Activated gamma-delta T cell (primary cell): ENCODE measurements at places on chromosomes 2 and 18.

DNA sequence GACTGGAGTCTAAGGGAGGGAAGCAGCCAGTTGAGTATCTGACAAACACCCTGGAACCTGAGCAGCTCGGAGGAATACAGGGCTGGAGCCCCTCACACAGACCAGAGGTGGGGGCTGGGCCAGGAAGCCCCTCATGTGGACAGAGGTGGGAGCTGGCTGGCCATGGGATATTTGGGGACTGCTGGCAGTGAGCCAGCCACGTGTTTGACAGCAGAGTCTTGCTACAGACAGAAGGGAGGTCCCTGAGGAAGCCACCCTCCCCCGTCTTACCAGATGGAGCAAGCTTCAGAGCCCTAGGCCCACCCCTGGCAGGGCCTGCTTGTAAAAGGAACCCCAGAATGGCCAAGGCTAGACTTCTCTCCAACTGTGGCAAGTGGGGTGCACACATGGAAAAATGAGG, 3.6 kb upstream of the MTERF4 start:
- DNase-seq: no peak

GRCh38 chr2:230124757-230125431, 56.2 kb upstream of the SLC16A14 start:
- DNase-seq: no peak

DNA sequence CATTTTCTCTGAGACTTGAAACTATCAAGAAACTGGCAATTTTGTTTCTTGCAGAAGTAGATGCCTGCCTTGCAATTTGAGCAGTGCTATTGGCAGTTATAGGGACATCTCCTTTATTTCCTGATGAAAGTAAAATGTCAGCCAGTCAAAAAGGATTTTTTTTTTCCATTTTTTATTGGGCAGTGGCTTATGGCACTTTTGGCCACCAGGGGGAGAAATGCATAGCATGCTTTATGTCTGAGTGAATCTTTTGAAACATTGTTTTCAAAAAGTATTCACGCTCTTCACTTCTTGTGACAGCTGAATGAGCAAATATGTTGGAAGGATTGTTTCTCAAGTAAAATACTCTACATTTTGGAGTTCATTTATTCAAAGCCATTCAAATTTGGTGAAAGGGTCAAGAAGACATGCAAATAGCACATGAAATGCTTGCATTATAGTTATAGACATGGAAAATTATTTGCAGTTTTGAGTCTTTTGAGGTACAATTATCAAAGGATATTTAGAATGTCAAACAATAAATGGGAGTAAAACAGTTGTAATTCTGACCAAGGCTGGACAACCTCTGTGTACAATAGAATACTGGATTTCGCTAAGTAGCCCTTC, 491.0 kb downstream of the CDH2 start:
- DNase-seq: no peak

DNA sequence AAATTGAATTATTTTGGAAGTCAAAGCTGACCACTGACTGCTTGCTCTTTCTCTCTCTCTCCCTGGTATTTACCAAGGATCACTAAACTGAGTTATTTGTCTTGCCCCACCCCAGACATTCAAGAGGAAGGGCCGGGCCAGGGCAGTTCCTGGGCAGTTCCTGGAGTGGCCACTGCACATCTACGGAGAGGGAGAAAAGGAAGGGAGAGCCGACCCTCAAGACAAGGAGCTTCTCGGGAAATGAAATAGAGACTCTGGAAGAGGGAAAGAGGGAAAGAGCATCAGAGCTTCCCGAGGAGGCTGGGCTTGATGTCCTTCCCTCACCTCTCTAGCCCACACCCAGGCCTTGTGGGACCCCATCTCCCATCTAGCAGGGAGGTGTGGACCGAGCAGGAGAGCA, 83.1 kb downstream of the SEPTIN10 start:
- no peak for DNase-seq

DNA sequence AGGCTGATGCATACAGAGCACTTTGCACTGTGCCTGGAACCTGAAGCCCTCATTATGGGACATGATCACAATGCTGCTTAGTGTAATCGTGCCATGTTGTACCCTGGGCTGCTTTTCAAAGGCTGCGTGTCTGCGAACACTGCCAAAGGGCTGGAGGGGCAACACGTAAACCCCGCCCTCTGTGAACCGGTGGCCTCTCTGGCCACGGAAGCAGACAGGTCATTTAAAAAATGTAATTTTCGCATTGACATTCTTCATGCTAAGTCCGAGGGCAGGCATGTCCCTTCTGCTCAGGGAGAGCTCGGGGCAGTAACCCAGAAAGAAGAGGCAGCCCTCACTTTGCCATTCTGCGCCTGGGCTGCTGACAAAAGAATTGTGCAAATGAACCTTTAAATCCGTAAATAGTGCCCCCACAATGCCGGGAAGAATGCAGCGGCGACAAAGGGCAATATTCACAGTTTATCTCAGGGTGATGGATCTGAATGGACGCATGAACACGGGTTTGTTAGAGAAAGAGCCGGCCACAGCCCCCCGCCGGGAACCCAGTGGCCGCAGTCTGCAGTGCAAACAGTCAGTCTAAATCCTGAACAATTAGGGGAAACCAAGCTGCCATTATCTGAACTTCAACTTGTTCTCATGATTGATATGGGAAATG, 226.1 kb downstream of the MYCN start:
- DNase-seq: no peak

DNA sequence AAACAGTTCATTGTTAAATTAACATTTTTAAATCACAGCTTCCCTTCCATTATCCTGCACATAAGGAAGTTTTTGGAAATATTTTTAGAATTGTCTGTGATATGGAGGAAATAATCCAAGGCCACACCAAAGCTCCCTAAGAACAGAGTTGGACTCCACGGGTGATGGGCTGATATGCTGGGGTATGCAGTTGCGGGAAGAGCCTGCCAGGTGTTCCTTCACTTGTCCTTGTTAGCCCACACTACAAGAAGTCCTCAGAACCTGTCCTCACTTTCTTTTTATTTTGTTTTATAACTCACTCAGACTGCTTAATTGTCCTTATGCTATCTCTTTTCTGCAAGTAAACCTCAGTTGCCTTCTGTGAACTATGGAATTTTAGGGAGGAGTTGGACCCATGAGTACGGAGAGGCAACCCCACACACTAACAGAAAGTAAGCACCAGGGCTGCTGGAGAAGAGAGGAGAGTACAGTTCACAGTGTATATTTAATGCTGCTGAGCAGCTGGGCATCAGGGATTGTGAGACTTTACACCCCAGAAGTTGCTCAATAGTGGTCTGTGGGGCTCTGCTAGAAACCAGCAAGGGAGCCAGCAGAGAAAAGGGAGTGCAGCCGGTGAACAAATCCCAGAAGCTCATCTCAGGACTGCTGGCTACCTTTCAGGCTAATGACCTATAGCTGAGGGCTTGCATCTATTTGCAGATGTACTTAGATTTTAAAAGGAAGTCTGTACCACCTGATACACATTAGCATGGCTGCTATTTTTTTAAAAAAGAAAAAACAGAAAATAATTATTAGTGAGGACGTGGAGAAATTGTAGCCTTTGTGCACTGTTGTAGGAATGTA, 280.1 kb upstream of the STON1 start:
- no peak for DNase-seq

GRCh38 chr2:33062665-33063250, 116.0 kb downstream of the LTBP1 start:
- no peak for DNase-seq

DNA sequence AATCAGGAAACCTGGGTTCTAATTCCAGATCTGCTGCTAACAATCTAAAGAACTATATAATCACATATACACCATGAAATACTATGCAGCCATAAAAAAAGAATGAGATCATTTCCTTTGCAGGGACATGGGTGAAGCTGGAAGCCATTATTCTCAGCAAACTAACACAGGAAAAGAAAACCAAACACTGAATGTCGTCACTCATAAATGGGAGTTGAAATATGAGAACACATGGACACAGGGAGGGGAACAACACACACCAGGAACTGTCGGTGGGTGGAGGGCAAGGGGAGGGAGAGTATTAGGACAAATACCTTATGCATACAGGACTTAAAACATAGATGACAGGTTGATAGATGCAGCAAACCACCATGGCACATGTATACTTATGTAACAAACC, 33.2 kb downstream of the CDH2 start:
- DNase-seq: no peak

DNA sequence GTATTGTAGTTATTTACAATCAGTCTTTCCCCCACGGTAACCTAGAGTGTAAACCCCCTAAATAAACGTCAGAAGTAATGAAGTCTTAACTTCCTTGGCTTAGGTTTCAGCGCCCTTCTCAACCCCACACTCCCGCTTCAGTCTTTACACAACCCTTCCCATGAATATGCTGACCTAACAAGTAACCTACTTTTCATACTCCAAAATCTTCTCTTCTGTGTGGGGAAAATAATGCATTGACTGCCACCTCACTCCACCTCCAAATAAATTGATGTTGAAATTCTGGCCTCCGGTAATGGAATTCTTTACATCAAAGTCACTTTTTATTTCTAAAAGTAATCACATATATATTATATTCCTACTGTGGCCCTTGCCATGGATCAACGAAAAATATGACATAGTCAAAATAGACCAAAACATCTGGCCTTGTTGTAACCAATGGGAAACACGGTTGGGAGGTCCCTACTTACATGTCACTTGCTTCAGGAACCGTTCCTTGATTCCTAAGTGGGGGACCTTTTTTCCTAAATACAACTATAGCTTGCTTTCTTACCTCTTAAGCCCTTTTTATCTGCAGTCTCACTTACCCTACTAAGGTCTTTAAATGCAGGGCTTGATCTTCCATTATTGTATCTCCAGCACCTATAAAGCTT, 961 bp downstream of the GEN1 start:
- no peak for DNase-seq

- DNase-seq: no peak
These were observed 22.3 kb upstream of the CAVIN2 start for GRCh38 chr2:191869178-191869577.

DNA sequence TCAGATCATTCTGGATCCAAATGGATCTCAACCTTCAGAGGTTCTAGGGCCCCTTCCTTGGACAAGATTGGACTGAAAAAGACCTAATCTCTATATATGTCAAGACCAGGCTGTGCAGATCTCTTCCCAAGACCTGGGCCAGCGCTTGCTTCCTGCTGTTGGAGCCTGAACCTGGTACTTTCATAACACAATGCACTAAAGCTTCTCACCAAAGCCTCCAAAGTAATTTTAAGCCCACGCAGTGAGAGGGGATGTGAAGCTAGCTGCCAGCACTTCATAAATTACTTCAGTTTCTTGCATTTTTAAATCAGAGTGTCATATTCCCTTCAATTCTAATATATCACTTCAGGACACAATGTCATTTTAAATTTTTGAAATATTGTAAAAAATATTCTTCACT, 50.7 kb downstream of the LRRC30 start:
- DNase-seq: no peak

DNA sequence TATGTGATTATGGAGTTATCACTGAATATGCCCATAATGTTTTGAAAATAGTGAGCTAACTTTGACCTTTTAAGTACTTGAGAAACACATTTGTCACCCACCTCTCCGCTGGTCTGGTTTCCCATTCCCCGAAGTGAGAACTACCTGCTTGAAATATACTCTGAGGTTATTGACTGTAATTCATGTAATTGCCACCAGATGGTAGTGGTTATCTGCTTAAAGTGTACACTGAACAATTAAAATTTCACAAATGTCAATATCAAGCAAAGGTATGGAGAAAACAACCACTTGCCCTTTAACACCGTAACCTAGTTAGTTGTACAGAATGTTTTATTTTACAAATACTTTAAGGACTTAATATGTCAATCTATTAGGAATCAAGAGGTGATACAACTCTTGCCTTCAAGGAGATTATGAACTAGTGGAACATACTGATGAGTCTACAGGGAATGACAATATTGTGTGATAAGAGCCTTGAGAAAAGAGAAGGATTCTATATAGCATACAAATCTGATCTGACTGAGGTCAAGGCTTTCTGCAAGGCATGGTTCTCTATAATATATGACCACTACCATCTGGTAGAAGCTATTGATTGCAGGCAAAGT, 316.8 kb upstream of the KCNH7 start:
- no peak for DNase-seq

- DNase-seq: peak; percentile 7
These were observed 3.8 kb downstream of the TGIF1 start for GRCh38 chr18:3453540-3454364.

GRCh38 chr2:115460008-115460407, 1017.6 kb downstream of the DPP10 start:
- DNase-seq: no peak

DNA sequence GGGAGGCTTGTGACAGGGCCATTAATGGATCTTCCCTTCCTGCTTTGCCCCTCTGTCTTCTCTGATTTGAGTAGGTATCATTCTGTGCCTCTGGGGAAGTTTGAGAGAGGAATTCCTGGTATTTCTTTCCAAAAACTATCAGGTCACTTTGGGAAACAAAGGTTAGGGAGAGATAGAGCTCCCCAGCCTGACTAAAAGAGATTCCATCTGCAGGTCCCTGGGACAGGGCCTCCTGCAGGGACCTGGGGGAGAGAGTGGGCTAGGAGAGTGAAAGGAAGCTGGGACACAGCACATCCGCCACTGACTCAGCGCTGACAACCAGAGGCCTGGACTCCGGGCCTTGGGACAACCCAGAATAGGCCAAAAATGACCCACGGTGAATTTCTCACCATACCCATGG, 6.4 kb downstream of the GALNT14 start:
- no peak for DNase-seq

DNA sequence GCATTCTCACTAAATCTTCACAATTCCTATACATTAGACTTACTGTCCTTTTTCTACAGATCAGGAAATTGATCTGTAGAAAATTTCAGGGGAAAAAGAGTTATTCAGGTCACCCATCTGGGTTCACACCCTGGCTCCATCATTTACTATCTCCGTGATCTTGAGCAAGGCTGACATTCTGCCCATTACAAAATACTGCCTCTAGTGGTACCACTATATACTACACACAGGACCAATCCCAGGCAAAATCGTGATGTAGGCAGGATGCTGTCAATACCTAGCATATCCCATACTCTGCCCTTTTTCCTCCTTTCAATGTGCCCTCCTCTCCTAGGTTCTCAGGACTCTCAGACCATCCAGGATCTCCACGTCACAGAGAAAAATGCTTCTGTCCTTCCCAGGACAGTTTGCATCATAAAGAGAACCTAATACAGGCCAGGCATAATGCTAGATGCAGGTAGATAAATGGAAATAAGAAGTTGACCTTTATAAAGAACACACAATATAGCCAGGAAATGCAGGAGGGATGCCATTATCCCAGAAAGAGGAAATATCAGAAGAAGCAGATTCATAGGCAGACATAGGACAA, 101.9 kb downstream of the CDH20 start:
- no peak for DNase-seq

GRCh38 chr2:70891572-70892357, 43.9 kb upstream of the ATP6V1B1 start:
- DNase-seq: no peak
